ENCODE measurements at places on chromosomes 13 and 19. TPM values are rescaled to one million over a fixed set of nuclear protein-coding genes. Genes with fewer than 3 reads are reported as not detected.

DNA sequence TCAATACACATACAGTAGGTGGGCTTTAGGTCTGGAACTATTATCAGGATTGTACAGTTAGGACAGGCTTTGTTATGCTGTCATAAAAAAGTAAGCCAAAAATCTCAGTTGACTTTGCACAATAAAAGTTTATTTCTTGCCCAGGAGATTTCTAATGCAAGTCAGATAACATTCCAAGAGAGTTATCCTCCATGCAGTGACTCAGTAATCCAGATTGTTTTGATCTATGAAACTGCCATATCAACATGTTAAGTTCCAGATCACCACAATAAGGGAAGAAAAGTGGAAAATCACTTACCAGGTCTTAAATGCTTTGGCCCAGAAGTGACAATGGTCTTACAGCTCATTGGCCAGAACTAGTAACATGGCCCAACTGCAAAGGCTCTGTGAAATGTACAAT is 636.2 kb upstream of the KLF12 start:
- no peak for DNase-seq

GRCh38 chr13:44230736-44231135 is 142.9 kb upstream of the SERP2 start:
- DNase-seq = no peak

DNA sequence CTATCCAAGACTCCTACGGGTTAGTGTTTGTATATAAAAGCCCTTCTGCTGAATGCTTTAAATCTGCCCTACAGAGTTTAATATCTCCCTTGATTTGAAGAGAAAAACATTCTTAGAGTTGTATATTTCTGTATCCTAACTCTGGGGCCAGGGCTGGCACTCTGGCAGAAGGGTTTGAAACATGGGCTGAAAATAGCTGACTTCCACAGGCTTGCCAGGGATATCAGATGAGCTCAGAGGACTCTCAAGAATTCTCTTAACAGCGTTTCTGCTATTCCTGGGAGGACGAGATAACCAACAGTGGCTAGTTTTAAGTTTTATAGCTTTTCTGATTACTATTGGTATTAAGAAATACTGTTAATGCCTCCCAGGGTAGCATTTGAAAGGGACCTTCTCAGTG is 127.5 kb downstream of the LIG4 start:
- no peak for DNase-seq

GRCh38 chr13:24250376-24251057 is 58.9 kb upstream of the C1QTNF9 start:
- DNase-seq = no peak

KIR3DL2 gene
- total RNA-seq = 0.26 TPM

CLC gene
- 1.2 TPM for total RNA-seq

HSH2D gene
- 8.6 TPM for total RNA-seq
